Myocyte (in vitro differentiated cells): ENCODE measurements at places on chromosomes 2 and 18. TPM values are rescaled to one million over a fixed set of nuclear protein-coding genes. Genes with fewer than 3 reads are reported as not detected.

Gene GAL3ST2
- 0.47 TPM in 1 of 2 replicates, not detected in the other for total RNA-seq

Gene ASIC4
- 0.29 and 0.31 TPM in 2 replicates for total RNA-seq

Gene SPOPL
- 11.8 and 24.7 TPM in 2 replicates for total RNA-seq

Gene SLC9A4
- 0.24 and 0.42 TPM in 2 replicates for total RNA-seq

Gene NEU2
- not detected in 2 replicates for total RNA-seq

Gene VIL1
- total RNA-seq, result not detected in 2 replicates

Gene SP140
- total RNA-seq, result 0.42 and 0.80 TPM in 2 replicates

Gene IL18RAP
- not detected in 2 replicates for total RNA-seq

Gene MARCO
- not detected in 2 replicates for total RNA-seq

Gene GPAT2
- not detected in 2 replicates for total RNA-seq

Gene B3GNT7
- total RNA-seq, result 0.10 TPM in 1 of 2 replicates, not detected in the other

Gene ARHGAP28
- total RNA-seq, result 14.7 and 17.8 TPM in 2 replicates

Gene IFT172
- 4.3 and 9.5 TPM in 2 replicates for total RNA-seq

Gene CFAP210
- not detected in 2 replicates for total RNA-seq

Gene SMIM21
- total RNA-seq, result not detected in 2 replicates

Gene REG3G
- not detected in 2 replicates for total RNA-seq

Gene BCL2
- 2.2 and 4.2 TPM in 2 replicates for total RNA-seq

Gene SMAD4
- 130 and 132 TPM in 2 replicates for total RNA-seq

Gene AAK1
- total RNA-seq, result 28.3 and 39.0 TPM in 2 replicates

Gene RPRD1A
- 65.7 and 69.1 TPM in 2 replicates for total RNA-seq

Gene HOXD13
- total RNA-seq, result not detected in 2 replicates

Gene IGFBP5
- total RNA-seq, result 15.8 and 23.5 TPM in 2 replicates

Gene NAT8
- total RNA-seq, result not detected in 2 replicates

Gene SPATA3
- not detected in 2 replicates for total RNA-seq

Gene PECR
- total RNA-seq, result 12.3 and 13.7 TPM in 2 replicates

Gene PKDCC
- 23.6 and 45.0 TPM in 2 replicates for total RNA-seq

Gene FSHR
- total RNA-seq, result 0.16 and 0.19 TPM in 2 replicates

Gene GAREM2
- total RNA-seq, result 0.86 and 1.2 TPM in 2 replicates

Gene ITPRIPL1
- total RNA-seq, result 0.29 TPM in 1 of 2 replicates, not detected in the other

Gene STARD7
- total RNA-seq, result 178 and 248 TPM in 2 replicates

Gene UGT1A4
- not detected in 2 replicates for total RNA-seq

Gene TOGARAM2
- 1.0 and 1.7 TPM in 2 replicates for total RNA-seq

Gene EFEMP1
- total RNA-seq, result 5.1 and 12.7 TPM in 2 replicates

Gene BMP10
- 0.11 TPM in 1 of 2 replicates, not detected in the other for total RNA-seq

Gene FOXD4L1
- total RNA-seq, result 0.26 and 0.43 TPM in 2 replicates

Gene PCARE
- 0.31 and 0.32 TPM in 2 replicates for total RNA-seq

Gene PLGLB1
- 1.4 and 2.5 TPM in 2 replicates for total RNA-seq

Gene RNU2-63P
- not detected in 2 replicates for total RNA-seq

Gene CRYGC
- not detected in 2 replicates for total RNA-seq
